ENCODE measurements at places on chromosomes 2 and 18.

DNA sequence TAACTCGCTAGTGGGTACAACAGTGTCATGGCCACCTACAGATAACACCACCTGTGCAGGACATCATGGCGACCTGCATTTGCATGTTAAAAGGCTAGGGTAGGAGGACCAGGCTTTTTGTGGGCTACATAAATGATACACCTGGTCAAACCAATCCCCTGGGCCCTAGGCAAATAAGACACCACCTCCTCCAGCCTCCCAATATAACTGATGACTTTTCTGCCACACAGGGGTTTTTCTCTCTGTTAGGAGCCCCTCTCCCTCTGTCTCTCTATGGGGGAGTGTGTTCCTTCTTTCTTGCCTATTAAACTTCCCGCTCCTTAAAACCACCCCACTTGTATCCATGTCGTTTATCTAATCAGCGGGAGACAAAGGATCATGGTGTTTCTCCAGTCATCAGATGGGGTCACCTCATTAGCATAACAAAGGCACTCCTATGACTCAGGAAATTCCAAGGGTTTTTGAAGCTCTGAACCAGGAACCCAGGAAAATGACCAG is 10.8 kb upstream of the BUB1 start:
- no peak for DNase-seq

- DNase-seq, result no peak
These were observed 303.3 kb downstream of the GBX2 start for GRCh38 chr2:235864733-235865515.

- no peak for DNase-seq
These were observed 13.3 kb downstream of the LIMS1 start for GRCh38 chr2:108547606-108548005.

DNA sequence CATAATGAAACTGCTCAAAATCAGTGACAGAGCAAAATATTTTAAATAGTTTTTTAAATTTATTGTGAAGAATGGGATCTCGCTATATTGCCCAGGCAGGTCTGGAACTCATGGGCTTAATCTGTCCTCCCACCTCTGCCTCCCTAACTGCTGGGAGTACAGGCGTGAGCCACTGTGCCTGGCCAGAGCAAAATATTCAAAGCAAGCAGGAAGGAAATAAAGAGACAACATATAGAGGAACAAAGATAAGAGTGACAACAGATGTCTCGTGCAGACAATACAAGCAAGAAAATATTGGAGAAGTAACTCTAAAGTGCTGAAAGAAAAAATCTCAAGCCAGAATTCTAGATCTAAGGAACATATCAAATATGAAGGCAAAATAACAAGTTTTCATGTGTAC is 5.0 kb upstream of the SCLY start:
- no peak for DNase-seq

DNA sequence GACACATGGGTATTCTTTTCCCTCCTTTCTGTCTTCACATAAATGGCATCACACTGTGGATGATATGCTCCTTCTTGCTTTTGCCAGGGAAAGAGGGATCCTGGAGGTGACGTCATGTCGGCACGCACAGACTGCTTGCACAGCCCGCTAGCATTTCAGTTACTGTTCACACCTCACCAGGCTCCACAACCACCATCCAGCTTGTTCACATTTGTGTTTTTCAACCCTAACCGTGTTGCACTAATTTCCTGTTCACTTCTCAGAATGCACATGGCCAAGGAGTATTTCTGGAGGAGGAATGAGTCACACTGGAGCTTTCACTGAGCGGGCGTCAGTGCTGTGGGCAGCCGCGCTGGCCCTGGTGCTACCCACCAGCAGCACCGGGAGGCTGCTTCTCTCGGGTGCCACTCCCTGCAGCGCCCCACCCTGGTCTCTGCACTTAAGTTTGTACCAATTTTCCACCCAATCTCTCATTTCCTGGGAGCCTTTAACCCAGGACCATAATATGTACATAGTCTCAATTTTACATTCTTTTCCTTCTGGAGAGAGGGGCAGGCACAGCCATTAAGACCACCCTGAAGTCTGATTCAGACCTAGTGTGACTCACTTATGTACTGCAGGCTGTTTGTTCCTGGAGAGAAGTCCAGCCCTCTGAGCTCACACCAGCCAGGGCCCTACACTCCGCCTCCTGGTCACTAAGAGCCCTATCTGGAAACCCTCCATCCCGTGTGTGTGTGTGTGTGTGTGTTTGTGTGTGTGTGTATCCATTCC is 65.1 kb downstream of the MBP start:
- peak; percentile 88 for DNase-seq

- no peak for DNase-seq
These were observed 164.1 kb downstream of the TMEM247 start for GRCh38 chr2:46643493-46643892.

- DNase-seq, result peak; percentile 32
These were observed 27.9 kb downstream of the MARCHF4 start for GRCh38 chr2:216344206-216344949.

- no peak for DNase-seq
These were observed 39.1 kb downstream of the SNED1 start for GRCh38 chr2:241037498-241037897.

- DNase-seq, result no peak
These were observed 53.0 kb upstream of the LGALSL start for GRCh38 chr2:64400733-64401528.

GRCh38 chr2:120012363-120012762 is 514 bp upstream of the EPB41L5 start:
- no peak for DNase-seq
